EL (cell line): ENCODE measurements at places on chromosomes 2 and 18.

DNA sequence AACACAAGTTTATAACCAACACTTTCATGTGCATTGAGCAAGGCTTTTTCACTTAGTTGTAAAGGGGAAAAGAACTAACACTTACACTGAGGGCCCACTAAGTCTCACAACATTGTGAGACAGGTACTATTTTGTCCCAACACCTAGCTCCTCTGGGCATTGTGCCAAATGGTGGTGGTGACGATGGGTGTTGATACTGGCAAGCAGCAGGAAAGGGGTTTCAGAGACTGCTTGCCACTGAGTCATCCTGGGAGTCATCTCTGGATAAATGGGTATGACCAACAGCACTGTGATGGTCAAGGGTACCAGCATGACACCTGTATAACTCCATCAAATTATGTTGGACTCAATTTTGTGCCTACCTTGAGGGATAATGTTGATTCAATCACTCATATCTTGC lies 138.8 kb upstream of the ITGA6 start:
- DNase-seq, result peak; percentile 20

DNA sequence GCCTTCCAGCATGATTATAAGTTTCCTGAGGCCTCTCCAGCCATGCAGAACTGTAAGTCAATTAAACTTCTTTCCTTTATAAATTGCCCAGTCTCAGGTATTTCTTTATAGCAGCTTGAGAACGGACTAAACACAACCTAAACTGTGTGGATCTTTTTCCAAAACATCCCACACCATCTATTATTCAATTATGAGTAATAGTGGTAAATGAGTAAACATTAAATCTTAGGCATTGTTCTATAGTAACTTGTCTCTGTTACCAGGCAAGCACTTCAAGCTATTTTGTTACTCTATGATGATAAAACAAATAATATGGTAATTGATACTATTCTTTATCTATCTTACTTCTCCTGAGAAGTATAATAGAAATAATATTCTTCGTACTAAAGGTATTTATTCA lies 536.9 kb upstream of the CHAC2 start:
- DNase-seq, result no peak

- peak; percentile 72 for DNase-seq
Measured at GRCh38 chr2:161915121-161915520, 158.9 kb downstream of the DPP4 start.

GRCh38 chr2:72222829-72223564 lies 75.3 kb upstream of the CYP26B1 start:
- DNase-seq, result peak; percentile 65

DNA sequence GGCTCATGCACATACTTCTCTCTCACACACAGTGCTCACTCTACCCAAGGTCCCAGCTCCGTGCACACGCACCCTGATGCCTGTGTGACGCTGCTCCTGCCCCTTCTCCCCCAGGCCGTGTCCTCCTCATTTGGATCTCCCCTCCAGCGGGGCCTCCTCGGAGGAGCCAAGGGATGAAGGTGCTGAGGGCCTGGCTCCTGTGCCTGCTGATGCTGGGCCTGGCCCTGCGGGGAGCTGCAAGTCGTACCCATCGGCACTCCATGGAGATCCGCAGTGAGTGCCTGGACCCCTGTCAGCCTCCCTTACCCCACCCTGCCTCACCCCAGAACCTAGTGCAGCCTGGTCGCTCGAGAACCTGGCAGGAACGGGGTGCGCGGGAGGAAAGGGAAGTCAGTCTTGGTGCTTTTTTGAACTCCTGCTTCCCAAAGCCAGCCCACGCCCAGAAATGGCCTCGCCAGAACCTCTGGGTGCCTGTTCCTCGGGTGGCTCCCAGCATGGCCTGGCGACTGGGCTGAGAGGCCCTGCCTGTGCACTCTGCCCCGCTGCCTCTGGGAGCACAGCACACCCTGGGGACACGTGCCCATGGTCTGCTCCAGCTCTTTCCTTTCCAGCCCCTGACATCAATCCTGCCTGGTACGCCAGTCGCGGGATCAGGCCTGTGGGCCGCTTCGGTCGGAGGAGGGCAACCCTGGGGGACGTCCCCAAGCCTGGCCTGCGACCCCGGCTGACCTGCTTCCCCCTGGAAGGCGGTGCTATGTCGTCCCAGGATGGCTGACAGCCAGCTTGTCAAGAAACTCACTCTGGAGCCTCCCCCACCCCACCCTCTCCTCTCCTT lies at the start of gene PRLH:
TSS of gene PRLH (plus strand) at position 174 of the 835 bp plus-strand sequence. CDS start at position 174, 0 bp downstream.
- DNase-seq, result no peak

DNA sequence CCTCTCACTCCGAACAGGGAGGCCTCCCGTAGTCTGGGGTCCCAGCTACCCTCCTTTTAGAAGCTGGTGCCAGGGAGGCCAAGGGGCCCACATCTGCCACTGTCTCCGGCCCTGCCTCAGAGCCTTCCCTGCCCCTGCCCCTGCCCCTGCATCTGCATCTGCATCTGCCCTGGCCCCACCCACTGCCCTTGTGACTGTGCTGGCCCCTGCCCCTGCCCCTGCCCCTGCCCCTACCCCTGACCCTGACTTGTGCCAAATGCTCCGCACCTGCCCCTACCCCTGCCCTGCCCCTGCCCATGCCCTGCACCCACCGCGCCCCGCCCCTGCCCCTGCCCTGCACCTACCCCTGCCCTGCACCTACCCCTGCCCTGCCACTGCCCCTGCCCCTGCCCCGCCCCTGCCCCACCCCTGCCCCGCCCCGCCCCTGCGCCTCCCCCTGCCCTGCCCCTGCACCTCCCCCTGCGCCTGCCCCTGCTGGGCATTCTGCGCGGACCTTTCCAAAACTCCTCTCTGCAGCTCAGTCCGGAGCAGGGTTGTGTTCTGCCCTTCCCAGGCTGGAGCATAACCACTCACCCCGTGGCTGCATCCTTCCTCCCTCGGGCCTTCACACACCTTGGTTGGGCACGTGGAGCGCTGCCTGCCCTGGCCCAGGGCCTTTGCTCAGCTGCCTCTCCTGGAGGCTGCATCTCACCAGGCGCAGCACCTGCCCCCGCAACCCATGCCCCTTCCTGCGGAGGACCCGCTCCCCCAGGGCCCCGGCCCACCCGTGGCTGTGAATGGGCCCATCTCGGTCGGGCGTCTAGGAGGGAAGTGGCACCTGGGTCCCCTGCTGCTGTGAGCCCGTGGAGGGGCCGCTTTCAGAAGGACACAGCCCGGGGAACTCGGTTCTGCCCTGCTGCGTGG lies 5.4 kb downstream of the SNTG2 start:
- DNase-seq, result no peak

GRCh38 chr2:31238126-31238905 lies 4.4 kb downstream of the EHD3 start:
- no peak for DNase-seq

DNA sequence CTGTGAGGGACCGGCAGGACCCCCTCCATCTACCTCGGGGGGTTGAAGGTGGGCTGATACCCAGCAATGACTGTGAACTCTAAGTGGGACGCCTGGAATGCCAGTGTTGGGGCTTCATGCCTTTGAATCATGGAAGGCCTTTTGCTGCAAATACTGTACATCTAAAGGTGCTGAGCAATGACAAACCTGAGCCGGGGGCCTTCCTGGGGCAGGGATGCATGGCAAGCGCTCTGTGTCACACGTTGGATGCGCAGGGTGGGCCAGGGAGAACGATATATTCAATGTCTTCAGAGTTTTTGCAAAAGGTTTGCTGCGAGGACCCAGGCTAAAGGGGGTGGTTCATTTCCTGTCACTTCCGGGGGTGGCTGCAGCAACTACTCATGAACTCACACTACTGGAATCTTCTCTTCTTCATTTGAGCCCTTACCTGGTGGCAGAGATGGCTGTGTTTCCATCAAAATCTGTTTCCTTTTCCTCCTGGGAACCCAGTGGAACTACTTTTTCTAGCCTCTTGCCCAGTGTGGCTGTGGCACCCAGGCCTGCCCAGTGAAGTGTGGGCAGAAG lies 24.1 kb upstream of the INHBB start:
- no peak for DNase-seq

DNA sequence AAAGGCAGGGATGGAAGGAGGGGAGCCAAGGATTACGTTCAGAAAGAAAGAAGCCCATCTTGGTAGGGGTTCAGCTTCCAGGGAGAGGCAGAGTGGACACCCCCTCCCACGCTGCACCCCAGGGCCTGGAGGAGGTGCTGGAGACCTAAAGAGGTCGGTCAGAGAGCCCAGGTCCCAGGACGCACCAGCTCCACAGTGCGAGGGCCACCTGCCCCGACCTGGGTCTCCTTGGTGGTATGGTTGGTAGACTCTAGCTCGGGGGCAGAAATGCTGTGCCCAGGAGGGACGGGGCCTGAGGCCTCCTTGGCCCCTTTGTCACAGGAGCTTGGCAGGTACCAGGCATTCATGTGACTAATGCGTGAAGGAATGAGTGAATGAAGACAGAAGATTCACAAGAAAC lies 87.1 kb upstream of the RAB6C start:
- DNase-seq, result no peak

- no peak for DNase-seq
Measured at GRCh38 chr2:128530025-128530573, 211.4 kb upstream of the HS6ST1 start.

DNA sequence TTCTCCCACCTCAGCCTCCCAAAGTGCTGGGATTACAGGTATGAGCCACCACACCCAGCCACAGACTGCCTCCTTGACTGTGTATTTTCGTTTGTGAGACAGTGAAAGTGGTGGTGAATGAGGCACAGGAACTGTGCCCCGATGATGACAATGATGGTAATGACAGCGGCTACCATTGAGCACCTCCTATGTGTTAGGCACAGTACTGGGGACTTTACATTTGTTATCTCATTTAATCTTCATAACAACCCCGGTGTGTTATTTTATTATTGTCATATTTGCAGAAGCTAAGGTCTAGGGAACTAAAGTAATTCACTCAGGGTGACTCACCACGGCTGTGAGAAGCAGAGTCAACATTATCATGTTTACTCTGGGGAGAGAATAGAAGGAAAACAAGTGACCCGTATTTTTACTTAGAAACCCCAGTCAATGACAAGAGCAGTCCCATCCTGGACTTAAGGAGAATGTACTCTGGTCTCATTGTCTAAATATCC lies 77.6 kb upstream of the ALPP start:
- peak; percentile 19 for DNase-seq

DNA sequence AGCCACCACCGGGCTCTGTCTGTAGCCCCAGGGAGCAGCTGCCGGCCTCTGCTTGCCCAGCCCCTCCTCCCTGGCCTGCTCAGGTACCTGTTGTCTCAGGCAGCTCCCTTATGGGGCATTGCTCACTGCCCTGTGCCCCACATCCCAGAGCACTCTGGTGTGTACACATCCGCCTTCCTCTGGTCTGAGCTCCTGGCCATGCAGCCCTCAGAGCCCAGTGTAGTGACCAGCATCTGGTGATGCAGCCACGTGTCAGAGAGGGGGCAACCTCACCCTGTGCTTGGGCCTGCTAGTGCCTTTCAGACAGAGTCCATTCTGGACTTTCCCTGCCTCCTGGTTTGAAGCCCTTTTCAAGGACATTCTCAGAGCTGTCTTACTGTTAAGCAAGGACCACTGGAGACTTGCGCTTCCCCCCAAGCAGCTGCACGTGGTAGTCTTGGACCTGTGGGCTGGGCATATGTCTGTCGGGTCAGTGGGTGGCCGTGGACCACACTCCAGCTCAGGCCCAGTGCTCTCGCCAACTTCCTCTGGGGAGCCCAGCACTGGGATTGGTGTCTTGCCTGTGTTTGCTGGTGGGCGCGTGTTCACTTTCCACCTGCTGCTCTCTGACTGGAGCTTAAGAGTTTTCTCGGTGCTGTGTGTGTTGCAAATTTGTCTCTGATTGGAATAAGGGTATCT lies 30.7 kb downstream of the DGKD start:
- no peak for DNase-seq

- DNase-seq, result no peak
Measured at GRCh38 chr2:240051697-240052096, 1.6 kb downstream of the OR6B3 start.

DNA sequence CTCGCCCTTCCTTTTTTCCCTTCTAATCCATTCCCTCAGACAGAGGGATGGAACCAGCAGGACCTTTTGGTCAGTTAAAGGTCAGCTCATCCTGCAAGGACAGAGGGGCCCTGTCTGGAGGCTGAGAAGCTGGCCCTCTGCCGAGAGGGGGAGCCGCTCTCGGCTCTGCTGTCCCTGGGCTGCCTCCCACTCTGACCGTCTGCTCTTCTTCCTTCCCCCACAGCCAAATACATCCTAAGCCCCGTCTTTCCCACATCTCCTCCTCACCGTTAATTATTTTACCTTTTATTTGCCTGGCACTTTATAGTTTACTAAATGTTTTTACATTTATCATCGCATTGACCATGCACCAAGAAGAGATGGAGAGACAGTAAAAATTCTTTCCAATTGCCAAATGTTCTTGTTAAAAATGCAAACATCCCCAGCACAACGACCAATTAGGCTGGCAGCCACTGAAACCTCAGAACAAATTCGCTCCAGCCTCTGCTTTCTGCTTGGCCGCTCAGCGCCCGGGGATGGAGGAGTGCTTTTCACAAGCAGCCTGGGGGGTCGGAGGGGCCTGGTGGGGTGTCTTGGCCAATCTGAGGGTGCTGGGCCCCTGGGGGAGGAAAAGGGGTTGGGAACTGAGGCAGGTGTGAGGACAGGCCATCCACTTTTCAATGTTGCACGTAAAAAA lies 123.7 kb downstream of the TNS1 start:
- no peak for DNase-seq

- no peak for DNase-seq
Measured at GRCh38 chr2:184039493-184039892, 558.8 kb upstream of the ZNF804A start.

GRCh38 chr2:191329841-191330240 lies 84.6 kb downstream of the MYO1B start:
- no peak for DNase-seq

DNA sequence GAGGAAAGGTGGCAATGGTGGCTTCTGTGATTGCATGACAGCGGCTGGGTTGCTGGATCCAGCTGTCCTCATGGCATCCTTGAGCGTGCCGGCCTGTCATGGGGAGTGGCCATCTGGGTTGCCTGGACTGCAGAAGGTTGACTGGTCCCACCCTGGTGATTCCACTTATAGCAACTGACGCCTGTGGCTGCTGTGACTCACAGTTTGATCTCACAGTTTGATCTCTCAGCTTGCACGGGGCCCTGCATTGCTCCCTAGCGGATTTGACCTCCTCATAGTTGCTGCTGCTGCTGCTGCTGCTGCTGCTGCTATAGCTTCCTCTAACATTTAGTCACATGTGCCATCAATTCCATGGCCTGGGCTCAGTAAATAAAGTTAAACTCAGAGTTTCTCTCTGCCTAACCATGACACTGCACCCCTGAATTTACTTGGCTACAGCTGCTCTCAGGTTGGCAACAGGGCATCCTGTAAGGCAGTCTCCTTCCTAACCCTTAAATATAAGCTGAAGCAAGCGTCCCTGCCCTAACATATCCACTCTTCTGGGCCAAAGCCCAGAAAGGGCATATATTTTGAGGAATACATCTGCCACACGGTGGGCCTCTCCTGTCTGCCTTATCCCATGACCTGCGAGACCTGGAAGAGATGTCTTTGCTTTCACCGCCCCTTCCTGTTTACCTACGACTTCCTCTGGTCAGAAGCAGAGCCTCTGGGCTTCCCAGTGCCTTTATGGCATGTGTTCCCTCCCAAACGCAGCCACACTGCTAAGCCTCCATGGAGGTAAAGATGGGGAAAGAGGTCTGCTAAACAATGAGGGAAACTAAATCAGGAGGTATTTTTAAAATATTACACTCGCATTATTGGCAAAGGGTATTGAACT lies 37.8 kb upstream of the CCDC150 start:
- peak; percentile 98 for DNase-seq
